ENCODE measurements at places on chromosomes 5 and 9.

DNA sequence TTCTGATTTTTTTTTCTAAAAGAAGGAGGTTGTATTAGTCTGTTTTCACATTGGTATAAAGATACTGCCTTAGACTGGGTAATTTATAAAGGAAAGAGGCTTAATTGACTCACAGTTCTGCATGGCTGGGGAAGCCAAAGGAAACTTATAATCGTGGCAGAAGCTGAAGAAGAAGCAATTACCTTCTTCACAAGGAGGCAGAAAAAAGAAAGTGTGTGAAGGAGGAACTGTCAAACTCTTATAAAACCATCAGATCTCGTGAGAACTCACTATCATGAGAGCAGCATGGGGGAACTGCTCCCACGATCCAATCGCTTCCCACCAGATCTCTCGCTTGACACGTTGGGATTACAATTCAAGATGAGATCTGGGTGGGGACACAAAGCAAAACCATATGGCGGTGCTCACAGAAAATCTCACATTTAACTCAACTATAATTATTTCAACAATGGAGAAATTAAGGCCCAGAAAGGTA is 27.1 kb downstream of the DPYSL3 start:
- DNase-seq: no peak

- DNase-seq: no peak
Observed at GRCh38 chr5:106113922-106114321, 1556.8 kb downstream of the EFNA5 start.

GRCh38 chr5:163094492-163095180 is 342.8 kb upstream of the CCNG1 start:
- DNase-seq: no peak

GRCh38 chr5:139146809-139147482 is 51.2 kb downstream of the SIL1 start:
- no peak for DNase-seq

DNA sequence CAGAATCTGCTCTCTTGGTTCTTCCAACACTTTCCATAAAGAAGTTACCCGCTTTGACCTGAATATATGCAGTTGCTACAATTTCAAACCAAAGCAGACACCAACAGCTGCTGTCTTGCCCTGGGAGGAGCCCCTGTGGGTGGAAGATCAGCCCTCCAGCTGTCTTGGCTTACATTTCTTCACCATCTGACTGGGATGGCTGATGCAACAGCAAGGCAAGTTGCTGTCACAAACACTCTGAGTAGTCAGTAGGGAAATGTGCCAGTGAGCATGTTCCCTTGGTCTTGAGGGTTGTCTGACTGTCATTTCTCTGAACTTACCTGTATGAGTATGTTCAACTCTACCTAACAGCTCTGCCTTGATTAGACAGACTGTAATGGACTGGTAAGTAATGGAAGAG is 152.9 kb downstream of the SGCD start:
- peak; percentile 38 for DNase-seq

DNA sequence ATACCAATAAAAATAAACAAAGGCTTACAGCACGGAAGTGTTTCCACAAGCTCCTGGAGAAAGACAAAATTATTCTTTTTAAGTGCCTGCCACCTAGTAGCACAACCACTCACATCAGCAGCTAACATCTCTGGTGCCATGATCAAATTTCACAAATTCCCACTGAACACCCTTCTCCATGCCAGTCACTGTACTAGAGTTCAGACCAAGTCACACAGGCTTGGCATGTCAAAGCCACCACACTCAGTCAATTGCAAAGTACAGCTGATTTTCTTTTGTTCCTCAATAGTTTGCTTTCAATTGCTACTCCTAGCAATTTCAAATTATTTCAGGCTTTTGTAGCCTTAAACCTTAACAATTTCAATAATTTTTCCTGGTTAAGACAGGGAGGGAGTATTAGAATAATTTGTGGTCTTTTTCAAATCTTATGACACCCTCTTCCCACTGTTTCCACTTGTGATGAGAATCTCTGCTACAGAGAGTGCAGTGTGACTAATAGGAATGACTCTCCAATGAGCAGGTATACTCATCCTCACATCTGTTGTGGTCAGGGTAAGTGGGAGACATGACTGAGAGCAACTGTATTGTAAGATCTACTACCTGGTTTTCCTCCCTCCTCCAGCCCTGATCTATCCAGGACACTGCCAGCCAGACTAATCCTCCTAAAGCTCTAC is 46.2 kb downstream of the RNF145 start:
- no peak for DNase-seq

DNA sequence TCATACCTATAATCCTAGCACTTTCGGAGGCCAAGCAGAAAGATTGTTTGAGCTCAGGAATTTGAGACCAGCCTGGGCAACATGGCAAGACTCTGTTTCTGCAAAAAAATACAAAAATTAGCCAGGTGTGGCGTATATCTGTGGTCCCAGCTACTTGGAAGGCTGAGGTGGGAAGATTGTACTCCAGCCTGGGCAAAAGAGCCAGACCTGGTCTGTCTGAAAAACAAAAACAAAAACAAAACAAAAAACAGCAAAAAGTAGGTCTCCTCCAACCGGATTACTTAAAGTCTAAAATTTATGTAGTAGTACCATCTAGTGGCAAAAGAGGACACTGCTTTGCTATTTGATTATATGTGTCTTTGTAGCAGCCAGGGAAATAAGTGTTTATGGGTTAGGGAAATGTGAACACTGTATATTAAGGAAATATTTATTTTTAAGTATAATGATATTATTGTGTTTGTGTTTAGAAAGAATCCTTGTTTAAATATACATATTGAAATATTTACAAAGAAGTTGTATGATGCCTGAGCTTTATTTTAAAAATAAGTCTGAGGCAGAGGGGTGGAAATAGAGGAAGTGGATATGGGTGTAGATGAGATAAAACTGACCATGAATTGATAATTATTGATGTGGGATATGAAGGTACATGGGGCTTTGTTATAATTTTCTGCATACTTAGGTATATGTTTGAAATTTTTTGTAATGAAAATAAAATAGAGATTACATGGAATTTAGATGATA is 20.0 kb downstream of the APC start:
- DNase-seq: peak; percentile 65

DNA sequence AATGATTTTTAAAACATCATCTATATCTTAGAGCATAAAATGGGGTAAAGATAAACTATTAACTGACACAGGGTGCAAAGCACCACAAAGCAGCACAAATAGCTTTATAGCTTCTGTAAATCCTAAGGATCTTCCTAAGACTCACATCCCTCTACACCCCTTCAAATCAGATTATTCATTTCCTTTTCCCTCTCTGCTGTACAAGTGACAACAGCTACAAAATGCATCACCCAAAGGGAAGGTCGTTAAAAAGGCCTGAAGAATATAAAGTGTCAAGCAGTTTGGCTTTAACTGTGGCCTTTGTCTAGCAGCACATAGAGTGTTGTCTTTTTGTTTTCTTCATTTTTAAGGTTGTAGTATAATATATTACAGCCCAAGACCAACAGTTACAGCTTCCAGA is 422.1 kb downstream of the PDE4D start:
- no peak for DNase-seq

Measured in NCI-H1694 treated with DMSO at 0.1 percent for 48 hours (cell line).